Activated CD8-positive, alpha-beta memory T cell treated with anti-CD3 and anti-CD28 coated beads, Interleukin-2, amount 50 U/mL, for 4 hours (primary cell): ENCODE measurements at places on chromosomes 3 and 15.

DNA sequence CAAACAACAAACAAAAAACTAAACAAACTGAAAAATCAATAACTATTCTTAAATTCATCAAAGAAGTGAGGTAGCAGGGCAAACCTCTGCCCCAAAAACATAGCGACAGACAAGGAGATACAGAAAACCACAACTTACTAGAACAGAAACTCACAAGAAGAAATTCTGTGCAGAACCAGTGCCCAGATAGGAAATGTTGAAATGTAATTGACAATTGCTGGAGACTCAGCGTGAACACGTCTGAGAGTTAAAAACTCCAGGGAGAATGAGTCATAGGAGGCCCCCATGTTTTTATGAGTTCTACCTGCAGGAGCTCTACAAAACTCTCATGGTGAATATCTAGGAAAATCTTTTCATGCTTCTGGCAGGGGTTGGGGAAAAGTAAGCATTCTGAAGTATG lies 95.5 kb upstream of the SETMAR start:
- DNase-seq = no peak

DNA sequence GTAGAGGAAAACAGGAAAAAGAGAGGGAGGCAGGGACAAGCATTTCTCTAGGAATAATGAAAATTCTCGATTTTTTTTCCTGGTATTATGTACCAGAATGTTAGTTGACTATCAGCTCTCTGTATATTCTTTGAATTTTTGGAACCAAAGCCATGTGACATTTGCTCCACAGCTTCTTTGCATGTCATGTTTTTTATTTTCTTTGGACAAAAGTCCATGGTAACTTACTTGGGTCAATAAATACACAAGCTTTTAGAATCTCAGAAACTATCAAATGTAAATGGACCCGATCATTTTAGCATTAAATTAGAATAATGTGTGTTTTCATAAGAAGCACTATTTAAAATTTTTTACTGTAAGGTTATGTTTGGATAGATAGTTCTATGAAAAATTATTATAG lies 320.5 kb downstream of the ZIC1 start:
- DNase-seq = no peak

- DNase-seq = peak; percentile 61
Measured at GRCh38 chr3:11642431-11643191, 1.1 kb downstream of the VGLL4 start.

- DNase-seq = no peak
Measured at GRCh38 chr3:54837964-54838363, 89.9 kb downstream of the LRTM1 start.

DNA sequence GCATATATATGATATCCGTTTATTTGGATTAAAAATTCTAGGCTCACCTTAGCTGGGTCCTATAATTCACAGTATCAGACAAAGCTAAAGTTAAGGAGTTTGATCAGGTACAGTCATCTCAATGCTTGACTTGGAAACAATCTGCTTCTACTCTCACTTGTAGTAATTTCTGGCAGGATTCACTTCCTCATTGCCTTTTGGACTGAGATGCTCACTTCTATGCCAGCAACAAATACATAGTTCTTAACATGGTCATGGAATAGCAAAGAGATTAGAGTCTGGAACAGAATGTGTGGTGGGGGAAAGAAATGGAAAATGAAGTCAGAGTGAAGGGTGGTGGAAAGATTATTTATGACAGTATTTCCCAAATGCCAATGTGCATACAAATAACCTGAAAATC lies 693.6 kb downstream of the CADM2 start:
- no peak for DNase-seq

GRCh38 chr3:98530676-98531075 lies 1.1 kb upstream of the GPR15 start:
- DNase-seq = no peak

- DNase-seq = no peak
Measured at GRCh38 chr3:120421926-120422325, 28.9 kb downstream of the FSTL1 start.

- DNase-seq = no peak
Measured at GRCh38 chr15:42628761-42629160, 53.4 kb downstream of the STARD9 start.

- no peak for DNase-seq
Measured at GRCh38 chr3:65666448-65667091, 372.1 kb downstream of the MAGI1 start.

DNA sequence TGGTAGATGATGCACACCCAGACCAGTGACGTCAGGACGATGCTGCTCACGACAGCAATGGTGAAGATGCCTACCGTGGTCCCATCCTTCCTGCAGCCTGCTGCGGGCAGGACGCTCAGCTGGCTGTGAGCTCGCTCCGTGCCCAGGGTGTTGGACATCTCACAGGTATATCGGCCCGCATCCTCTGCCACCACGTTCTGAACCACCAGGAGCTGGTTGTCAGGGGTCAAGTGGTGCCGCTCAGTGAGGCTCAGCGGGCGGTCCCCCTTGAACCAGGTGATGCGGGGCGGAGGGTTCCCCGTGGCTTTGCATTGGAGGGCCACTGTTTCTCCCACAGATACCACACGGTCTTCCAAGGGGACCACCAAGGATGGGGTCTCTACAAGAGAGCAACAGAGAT lies 117.8 kb downstream of the LRIG1 start:
- no peak for DNase-seq

DNA sequence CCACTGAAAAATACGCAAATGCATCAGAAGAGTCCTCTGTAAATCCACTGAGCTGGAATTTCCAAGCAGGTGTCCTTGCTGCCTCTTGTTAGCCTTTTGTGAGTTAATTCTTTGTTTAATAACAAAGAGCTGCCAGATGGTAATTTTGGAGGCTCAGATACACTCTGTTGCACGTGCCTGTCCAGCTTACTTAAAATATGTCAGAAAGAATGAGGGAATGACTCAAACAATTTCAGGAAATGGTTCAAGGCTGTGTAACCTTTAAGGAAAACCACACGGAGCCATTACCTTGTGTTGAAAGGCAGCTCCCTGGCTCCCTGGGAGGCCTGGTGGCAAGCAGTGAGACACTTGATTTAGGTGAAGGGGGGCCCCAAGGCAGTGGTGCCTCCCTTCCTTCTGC lies 302.2 kb upstream of the CTDSPL start:
- DNase-seq = no peak

GRCh38 chr3:115537669-115538068 lies 85.6 kb upstream of the GAP43 start:
- no peak for DNase-seq

DNA sequence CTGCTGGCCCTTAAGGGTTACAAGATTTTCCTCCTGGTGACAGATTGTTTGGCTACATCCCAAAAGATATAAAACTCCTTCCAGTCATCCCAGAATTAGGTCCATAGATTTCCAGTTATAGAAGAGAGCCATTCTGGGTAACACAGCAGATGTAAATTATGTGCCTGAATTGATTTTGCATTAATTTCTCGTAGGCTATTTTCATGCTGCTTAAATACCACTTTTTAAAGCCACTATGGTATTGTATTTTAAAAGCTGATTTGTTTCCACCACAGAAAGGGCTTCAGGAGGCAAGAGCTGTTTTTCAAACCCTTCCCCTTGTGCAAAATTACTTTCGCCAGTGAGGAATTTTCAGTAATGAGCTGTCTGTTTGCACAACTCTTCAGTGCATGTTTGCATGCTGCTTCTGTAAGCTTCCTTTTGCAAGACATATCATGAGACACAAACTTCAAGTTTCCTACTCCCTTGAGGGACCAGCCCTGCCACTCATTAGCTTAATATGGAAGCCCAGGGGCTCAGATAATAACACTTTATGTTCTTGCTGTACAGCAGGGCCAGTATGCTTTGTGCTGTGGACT lies 105.4 kb upstream of the TNIK start:
- DNase-seq = no peak

GRCh38 chr3:143060906-143061305 lies 58.7 kb upstream of the CHST2 start:
- no peak for DNase-seq

DNA sequence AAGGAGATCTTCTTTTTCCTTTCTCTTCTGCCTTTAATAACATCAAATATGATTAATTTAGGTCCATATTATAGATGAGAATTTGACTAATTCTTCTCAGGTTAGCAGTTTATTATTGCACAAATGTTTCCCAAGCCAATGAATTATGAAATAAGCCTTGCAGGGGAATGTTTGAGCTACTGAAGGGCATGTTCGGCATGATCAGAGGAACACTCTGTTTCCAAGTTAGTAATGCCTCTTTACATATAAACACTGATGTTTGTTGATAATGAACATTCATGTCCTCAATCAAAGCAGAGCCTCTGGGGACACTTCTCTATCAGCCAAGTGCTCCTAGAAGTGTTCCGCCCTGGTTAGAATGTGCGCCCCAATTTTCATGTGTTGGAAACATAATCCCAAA lies 10.0 kb upstream of the CYP1A1 start:
- no peak for DNase-seq

DNA sequence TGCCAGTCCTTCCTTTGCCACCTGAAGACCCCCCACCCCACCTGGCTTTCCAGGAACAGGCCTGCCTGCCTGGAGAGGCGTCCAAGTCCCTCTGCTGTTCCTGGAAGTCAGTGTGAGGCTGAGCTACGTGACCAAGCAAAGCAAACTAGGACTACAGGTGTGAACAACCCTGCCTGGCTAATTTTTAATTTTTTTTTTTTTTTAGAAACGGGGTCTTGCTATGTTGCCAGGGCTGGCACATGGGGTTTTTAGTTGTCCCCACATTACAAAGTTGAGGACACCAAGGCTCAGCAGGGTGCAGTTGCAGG lies 17.4 kb downstream of the HEMK1 start:
- no peak for DNase-seq

DNA sequence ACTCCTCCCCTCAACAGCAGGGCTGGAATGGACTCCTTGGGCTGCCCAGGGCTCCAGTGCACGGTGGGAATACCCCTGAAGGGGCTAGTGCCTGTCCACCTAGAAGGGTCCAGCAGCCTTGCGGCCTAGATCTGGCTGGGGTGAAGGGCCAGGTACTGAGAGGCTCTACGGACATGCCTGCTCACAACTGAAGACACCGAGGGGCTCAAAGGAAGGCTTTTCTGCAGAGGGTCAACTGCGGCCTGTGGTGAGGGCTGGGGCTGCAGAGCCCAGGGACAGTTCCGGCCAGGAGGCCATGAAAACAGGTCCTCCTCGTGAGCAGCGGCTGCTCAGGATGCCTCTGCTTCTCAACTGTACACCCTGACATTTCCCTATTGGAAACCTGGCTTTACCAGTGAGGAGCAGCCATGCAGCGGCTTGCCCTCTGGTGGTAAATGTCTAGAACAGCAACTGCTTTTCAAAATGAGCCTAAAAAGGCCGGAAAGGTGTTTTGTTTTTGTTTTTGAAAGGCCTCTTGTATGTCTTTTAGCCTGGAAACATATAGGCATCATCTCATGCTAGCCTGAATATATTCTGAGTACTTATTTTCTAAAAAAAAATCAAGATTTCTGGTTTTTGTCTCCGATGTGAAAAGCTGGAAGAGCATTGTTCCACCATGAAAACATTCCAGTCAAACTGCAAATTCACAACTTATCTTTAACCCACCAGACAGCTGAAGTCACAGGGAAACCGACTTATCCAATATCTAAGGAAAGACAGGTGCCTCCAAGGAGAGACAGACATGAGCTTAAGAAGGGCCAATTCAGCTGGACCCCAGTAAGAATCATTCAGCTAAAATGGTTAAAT lies 163.4 kb downstream of the KLF13 start:
- DNase-seq = peak; percentile 46

DNA sequence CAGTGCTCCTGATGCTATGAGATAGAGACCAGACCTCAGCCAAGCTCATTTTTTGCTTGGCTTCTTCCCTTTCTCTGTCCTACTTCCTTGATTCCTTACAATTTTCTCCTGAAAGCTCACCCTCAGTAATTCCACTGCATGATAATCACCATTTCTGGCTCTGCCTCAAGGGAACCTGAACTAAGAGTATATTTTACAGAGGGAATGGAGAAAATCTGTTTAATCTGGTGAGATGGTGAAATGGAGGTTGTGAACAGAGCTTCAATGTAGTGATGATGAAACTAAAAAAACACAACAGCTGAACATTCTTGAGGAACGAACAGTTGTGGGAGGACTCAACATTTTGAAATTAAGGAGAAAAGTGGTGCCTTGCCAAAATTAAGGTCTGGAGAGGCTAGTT lies 16.3 kb downstream of the HHLA2 start:
- DNase-seq = no peak

DNA sequence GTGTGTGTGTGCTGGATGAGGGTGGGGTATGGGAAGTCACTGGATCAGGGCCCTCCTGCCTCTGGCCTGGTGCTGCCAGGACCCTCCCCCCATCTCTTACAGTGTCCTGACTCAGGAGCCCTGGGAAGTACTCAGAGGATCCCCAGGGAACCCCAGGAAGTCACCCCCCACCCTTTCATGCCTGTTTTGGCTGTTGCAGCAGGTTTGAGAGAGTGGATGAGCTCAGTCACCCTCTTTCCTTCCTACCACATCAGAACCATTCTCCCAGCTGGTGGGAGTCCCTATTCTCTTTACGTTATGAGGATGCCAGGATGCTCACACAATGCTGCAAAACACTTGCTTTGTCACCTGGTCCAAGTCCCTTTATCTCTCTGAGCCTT lies 59.0 kb downstream of the BDH1 start:
- DNase-seq = no peak

DNA sequence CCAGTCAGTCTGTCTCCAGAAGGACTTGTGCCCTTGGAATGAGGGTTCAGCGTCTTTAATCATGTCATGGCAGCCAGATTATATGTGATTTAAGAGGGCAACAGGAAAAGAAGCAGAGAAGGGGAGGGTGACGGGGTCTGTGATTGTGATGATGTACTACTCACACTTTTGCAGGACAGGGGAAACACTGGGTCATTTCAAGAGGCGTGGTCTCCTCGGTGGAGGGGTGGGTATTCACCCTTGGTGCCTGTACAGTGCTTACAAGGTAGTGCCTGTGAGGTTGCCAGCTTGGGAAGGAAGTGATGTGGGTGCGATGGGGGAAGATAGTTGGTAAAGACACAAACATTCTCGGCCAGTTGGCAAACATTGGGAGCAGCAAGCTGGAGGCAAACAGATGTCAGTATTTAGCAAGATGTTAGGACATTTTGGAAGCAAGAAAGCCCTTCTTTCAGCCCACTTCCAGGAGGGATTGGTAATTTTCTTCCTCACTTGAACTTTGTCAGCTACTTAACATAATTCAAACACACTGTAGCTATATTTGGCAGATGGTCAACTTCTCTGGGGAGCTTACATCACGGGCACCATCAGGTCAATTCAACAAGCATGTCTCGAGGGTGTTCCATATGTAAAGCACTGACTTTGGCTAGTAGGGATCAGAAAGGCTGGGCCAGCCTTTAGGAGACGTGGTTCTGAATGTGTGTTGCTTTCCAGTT lies 71.4 kb upstream of the ROPN1 start:
- DNase-seq = no peak

DNA sequence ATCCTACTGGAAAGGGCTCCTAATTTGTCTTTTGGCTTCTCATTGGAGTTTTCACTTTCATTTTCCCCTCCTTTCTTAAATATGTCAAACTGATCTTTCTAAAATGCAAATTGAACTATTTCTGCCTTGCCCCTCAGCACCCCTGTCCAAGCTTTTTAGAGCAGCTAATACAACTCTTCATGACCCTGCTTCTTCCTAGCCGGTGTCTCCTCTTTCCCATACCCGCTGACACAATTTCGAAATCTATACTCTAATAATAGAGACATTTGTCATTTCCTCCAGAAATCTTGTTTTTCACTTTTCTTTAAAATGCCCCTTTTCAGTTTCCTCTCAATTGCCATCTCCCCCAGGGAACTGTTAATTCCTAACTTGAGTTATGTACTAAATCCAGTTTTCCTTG lies 2.9 kb upstream of the EPHA3 start:
- DNase-seq = no peak
